NCI-H226 (cell line): ENCODE measurements at places on chromosomes 12 and 14.

- DNase-seq, result peak; percentile 22
Measured at GRCh38 chr12:88207921-88208620, 66.0 kb downstream of the TMTC3 start.

DNA sequence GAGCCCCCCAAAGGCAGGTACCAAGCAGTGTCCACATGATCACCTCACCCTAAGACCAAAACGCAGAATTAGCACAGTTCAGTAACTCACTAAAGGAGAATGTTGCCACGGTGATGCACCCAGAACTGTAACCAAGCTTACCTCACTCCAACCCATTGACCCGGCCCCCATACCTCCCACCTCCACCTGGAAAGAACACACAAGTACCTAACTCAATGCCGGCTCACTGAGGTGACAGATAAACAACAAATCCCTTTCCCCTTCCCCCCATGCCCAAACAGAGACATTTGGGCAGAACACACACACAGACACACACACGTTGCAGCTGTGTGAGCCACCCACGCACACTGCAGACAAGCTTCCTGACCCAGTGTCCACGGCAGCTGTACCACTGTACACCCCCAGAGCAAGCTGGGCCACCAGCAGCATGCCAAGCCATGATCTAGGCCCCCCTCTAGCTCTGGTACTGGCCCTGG is 1.3 kb downstream of the RAPGEF3 start:
- no peak for DNase-seq

DNA sequence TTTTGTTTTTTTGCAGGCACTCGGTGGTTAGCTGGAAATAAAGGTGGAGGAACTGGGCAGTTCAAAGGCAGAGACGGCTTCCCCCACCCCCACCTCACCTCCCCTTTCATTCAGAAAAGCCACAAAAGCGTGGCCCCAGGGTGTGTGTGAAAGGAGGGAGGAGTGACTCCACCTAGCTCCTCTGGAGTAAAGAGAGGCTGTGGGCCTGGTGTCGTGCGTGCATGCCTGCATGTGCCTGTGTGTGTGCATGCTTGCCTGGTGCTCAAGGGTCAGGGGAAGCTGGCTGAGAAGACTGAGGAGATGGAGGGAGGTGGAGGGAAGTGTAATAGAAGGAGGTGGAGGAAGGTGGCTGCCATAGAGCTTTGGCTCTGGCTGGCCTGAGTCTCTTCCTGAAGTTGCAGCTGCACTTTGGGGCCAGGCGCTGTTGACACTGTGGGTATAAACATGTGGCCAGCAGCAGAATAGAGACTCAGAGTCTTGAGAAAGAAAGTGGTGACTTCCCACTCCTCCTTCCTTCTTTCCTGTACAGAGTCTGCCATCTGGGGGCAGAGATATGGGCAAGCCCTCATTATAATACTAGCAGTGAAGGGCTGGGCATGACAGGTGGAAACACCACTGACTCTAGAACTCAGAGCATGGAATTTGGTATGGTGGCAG is 36.9 kb upstream of the SINHCAF start:
- no peak for DNase-seq

DNA sequence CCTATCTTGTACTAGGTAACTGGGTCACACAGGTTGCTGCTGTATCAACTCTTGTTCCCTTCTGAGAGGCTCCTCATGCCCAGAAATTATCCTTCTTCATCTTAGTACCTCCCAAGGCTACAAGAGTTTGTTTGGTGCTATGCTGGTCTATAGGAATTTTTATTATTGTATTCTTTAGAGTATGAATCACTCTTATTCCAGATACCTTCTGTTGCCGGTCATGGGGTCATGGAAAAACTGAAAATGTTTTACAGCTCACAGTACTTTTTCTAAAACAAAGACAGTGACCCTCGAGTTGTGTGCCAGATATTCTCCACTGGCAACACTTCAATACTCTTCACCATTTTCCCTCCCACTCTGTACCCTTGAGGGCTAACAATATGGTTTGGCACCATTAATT is 1598.0 kb upstream of the TMEM132C start:
- no peak for DNase-seq

- DNase-seq, result no peak
Measured at GRCh38 chr12:21529456-21529855, 3.4 kb downstream of the SPX start.

DNA sequence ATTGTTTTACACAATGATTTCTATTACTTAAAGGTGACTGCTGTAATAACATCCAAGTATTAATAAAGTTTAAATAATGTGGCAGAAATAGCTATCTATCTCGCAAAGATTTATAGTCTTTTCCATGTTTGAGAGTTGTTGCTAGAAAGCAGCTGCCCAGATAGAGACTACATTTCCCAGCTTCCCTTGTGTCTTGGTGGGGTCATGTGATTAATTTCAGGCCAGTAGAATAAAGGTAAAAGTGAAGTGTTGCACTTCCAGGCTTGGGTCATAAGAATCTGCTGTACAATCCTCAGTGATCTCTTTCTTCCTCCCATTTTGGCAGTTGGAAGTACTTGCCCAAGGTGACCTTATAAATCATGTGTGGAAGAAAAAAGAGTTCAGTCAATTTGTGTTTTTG is 449.7 kb upstream of the USP15 start:
- no peak for DNase-seq

GRCh38 chr14:91270619-91271018 is 26.1 kb upstream of the GPR68 start:
- no peak for DNase-seq

- DNase-seq, result no peak
Measured at GRCh38 chr14:94058674-94059138, 22.3 kb downstream of the DDX24 start.

- no peak for DNase-seq
Measured at GRCh38 chr14:34593740-34594375, 36.1 kb downstream of the SNX6 start.

GRCh38 chr14:95137804-95138167 is 19.5 kb downstream of the DICER1 start:
- DNase-seq, result no peak

- no peak for DNase-seq
Measured at GRCh38 chr12:80810874-80811273, 94.2 kb downstream of the MYF5 start.

DNA sequence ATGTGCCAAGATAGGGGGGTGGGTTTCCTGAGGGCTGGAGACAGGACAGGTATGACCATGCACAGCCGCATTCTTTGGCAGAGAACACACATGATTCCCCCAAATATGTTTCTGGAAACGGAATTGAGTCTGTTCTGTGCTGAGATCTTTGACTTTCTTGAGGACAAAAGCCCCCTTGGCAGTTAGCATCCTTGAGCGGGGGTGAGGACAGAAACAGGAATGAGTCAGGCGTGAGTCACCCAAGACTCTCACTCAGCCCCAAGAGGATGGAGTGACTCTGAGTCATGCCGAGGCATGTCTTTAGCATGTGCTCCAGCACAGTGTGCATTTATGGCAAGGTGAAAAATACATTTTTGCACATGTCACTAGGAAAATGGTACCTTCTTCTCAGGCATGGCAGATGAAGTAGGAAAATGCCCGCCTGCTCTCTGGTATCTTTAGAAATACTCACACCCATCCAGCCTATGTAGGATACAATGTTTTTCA is 52.1 kb downstream of the DAD1 start:
- DNase-seq, result peak; percentile 93

GRCh38 chr12:54300732-54301427 is at the start of gene NFE2:
NFE2 (minus strand) TSS chr12:54301015; CDS start chr12:54295248, 5,767 bp downstream.
- DNase-seq, result peak; percentile 76

DNA sequence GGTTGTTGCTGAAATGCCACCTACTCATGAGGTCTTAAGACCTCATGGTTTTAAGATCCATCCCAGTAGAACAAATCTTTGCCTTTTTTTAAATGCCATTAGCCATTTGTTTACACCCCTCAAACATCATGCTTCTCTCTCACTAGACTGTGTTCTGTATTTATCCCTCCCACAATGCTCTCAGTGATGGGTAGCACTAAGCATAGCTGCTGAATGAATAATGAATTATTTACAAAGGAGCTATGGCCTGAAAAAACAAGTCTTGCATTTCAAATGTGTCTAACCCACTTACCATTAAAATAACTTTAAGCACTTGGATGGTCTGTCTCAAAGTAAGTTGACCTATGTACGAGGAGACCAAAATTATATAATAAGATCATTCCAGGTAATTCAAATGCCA is 334.5 kb downstream of the PAWR start:
- no peak for DNase-seq
